ENCODE measurements at places on chromosomes 4 and X.

- no peak for ATAC-seq
Measured at GRCh38 chr4:150136036-150136435, 57.8 kb downstream of the DCLK2 start.

GRCh38 chr4:87624698-87625097 lies 16.4 kb downstream of the DSPP start:
- no peak for ATAC-seq

DNA sequence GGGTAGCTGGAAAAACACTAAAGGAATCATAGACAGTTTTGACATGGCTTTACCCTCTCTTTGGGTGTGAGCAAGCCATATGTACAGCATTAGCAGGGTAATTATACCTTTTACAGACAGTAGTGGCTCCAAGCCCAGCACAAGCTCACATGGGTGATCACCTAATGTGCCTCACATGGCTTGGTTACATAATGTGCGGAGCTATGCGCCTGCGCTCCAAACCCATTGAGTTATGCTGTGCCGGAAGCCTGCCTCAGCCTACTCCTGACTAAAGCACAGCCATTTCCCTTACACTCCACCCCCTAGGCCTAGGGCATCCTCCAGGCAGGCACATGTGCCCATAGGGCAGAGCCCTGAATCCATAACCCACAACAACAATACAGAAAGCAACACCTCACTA lies 6.5 kb upstream of the TSPAN5 start:
- no peak for ATAC-seq

- ATAC-seq = no peak
Measured at GRCh38 chrX:103818842-103819619, 13.0 kb downstream of the RAB9B start.

- no peak for ATAC-seq
Measured at GRCh38 chr4:186689476-186689875, 34.2 kb downstream of the FAT1 start.

GRCh38 chr4:79886021-79886420 lies 187.0 kb downstream of the ANTXR2 start:
- no peak for ATAC-seq

GRCh38 chr4:186241616-186242015 lies 14.3 kb downstream of the KLKB1 start:
- ATAC-seq = no peak

DNA sequence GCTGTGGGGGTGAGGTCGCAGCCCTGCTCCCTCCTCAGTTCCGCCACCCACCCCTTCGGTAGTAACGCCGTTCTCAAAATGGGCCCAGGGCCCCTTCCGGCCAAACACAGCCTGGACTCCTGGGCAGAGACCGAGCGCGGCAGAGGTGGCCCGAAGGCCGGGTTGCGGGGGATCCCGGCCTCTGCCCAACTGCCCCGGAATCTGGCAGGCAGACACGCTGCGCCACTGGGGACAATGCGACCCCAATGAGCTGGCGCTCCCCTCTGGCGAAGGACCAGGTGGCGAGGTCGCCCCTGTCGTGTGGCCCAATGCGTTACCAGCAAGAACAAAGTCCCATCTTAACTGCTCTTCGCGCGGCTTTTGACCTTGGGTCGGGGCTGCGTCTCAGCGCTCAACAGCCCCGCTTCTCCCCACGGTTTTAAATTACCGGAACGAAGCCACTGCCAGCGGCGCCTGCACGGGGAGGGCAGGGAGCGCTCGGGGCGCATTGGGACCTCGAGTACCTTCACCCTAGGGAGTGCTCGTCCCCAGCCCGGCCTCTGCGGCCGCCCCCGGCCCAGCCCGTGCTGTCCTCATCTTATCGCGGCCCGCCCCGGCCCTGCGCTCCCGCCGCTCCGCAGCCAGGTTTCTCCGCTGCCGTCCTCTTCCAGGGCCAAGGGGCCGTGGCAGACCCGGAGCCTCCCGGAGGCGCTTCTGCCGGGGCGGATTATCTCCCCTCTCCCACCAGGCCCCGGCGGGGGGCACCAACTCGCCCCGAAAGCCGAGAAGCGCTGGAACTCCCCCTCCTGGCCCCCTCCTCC lies 22.2 kb upstream of the HMX1 start:
- no peak for ATAC-seq

DNA sequence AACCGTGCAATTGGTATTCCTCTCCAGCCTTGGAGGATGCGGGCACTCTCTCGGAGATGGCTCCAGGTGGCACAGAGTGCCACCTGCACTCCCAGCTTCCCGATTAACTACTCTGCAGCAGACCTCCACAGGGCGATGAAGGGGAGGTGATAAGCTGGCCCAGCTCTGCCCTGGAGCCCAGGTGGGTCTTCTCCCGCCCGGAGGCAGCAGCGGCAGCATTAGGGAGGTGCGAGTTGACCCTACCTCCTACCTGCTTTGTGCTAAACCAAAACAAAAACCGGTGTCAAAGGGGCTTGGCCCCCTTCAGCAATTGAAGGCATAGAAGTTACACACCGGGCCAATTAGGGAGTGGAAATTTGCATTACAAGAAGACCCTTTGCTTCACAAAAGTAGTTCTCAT lies 137.4 kb upstream of the MAMLD1 start:
- no peak for ATAC-seq

DNA sequence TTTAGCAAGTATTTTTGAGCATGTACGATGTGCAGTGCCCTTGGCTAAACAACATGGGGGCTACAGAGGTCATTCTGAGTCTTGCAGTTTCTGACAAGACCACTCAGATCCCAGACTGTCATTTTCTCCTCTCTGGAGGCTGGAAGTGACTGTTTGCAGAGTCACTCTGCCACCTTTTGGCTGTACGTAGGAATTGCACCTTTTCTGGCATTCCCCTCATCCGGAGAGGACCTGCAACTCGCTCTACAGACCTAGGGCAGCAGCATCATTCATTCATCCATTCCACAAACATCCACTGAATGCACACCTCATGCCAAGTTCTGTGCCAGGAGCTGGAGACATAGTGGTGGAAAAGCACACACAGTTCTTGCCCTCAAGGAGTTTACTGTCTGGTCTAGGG lies 160.4 kb upstream of the GPR101 start:
- ATAC-seq = no peak

GRCh38 chrX:154855256-154855655 lies 20.8 kb upstream of the SMIM9 start:
- no peak for ATAC-seq

DNA sequence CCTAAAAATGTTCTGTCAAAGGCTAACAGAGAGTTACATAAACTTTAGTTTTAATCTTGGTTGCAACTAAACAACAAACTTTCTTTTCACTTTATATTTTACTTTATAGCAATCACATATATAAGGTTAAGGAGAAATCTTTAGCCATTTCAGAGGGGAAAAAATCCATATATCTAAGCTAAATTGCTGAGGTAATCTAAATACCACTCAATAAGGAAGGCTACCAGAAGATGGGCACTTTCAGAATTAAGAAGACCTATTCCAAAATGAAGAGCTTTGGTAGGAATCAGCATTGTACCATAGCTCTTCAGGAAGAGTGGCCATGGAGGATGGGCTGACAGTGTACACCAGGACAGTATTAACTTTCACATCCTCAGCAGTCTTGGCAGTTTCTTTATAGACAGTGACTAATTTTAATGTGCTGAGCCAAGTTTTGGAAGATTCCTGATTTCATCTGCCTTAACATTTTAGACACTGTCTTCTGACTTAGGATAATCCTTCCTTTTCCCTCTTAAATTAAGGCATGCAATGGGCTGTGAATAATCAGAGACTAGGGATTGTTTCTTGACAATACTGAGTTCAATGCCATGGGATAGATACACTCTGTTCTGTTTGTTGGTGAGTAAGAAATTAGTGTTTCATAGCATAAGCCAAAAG lies 7.1 kb downstream of the FAT4 start:
- no peak for ATAC-seq

- ATAC-seq = no peak
Measured at GRCh38 chr4:141041021-141041476, 92.2 kb downstream of the RNF150 start.
